ENCODE measurements at places on chromosomes 13 and 19.

DNA sequence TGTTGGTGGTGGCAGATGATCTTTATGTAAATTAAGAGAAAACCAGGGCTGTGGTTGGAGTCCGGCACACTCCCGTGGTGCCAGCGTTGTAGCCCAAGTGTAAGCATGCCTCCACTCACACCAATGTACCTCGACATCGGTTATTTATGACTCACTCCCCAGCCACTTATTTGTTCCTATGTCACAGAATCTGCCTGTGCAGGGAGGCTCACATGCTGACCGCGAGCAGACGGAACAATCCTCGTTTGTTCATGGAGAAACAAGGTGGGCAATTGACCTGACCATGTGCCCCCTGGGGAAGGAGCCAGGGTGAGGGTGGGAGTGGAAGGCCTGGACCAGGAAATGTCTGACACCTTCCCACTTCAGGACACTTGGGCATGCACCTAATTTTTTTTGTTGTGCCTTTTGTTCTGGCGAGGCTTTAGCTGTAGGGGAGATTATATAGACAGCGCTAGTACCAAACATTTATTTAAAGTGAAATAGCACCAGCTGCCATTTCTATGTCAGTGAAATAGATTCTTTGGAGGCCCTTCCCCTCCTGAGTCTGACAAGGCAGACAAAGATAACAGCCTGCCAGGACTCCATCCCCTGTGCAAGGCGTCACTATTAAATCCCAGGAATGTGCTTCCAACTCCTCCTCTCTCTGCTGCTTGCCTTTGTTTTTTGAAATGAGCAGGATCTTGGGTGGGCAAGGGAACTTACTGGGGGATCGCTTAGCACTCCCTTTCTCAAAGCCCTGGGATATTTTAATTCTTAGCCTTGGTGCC lies 394.2 kb downstream of the FGF9 start:
- no peak for DNase-seq

DNA sequence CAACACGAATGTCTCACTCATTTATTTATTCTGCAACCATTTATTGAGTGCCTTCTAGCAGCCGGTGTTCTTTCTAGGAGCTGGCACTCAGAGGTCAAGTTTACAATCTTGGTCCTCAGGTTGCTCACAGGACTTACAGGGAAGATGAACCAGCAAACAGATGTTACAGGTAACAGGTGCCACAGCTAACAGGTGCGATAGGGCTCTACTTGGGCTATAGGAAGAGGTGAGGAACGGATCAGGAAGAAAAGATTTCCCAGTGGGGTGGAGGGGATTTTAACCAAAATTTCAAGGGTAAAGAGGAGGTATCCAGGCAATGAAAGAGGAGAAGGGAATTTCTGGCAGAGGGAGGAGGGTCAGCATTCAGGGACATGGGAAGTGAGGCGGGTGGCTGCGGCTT lies 87.3 kb upstream of the FARP1 start:
- DNase-seq: no peak

DNA sequence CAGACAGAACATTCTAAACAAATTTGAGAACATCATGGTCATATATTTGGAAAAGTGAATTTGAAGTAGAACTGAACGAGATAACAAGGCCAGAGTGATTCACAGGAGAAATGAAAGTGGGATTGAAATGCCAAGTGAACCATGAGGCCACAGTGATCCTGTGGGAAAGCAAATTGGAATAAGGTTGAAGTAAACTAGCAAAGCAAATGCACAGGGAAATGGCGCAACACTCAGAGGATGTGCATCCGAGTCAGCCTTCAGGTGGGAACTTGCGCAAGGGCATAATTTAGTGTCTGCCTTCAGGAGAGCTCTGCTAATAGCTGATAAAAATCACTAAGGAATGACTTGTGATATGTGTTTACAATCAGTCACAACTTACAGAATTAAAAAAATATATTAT lies 696.6 kb downstream of the LIG4 start:
- DNase-seq: no peak

DNA sequence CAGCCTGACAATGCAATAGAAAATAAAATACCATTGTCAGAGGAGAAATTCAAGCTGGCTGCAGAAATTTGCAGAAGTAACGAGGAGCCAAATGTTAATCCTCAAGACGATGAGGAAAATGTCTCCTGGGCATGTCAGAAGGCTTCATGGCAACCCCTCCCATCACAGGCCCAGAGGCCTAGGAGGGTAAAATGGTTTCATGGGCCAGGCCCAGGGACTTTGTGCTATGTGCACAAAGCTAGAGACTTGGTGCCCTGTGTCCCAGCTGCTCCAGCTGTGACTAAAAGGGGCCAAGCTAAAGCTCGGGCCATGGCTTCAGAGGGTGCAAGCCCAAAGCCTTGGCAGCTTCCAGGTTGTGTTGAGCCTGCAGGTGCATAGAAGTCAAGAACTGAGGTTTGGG lies 431.7 kb downstream of the LMO7 start:
- DNase-seq: no peak

- no peak for DNase-seq
Observed at GRCh38 chr19:17757125-17757524, 5.8 kb downstream of the FCHO1 start.

- DNase-seq: no peak
Observed at GRCh38 chr13:60351855-60352615, 45.0 kb upstream of the TDRD3 start.

Measured in B cell (primary cell).